ENCODE measurements at places on chromosomes 6 and 20.

DNA sequence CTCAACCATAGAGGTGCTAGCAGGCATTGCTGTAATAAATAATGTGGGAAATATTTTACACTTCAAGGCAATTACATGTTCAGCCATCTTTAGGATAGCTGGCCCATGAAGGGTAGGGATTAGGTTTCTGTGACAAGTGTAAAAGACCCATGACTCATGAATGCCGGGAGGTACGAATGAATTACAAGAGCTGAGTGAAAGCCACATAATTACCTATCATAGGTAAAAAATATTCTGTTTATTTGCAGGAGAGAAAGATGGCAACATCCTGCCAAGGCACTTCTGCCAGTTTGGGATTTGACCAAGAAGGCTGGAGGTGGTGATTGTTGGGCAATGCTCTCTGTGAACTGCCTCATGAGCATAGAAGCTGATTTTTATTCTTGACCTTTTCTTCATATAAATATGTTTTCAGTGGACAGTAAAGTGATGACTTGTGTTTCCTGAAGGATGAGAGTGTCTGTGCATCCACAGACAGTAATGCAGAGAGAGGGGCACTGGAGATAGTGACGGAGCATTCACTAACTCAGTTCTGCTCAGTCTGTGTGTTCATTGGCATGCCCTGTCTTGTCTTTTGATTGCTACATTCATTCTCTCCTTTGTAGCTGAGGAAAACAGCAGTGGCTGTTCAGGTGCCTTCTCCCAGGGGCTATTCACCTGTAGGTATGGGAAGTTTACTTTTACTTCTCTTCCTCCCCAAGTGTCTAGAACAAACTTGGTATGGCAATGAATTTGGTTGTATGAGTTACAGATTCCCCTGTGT, 481.1 kb downstream of the TFAP2B start:
- no peak for DNase-seq

DNA sequence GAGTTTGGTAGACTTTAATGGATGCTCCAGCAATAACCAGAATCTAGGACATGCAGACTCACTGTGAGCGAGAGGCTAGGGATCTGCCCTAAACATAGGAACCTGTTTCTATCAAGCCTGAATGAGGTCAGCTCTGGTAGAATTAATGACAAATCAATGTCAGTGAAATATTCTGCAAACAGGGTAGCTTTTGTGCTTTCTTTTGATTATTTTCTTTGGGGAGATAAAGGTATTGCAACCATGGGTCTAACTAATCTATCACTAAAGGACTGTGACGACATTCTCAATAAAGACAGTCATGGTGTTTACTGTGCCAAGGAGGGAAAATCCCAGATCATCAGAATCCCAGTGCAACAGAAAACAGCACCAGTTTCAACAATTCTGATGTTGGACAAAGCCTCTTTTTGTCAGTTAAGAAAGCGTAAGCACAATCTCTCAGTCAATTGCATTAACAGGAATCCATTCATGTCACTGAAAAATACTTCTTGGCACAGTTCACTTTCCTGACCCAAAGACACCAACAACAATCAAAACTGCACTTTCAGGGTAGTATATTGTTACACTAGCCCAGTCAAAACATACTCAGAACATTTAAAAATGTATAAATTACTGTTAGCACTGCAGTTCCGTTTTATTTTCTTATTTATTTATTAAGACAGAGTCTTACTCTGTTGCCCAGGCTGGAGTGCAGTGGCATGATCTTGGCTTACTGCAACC, 36.8 kb upstream of the SMIM29 start:
- no peak for DNase-seq

- DNase-seq = no peak
Measured at GRCh38 chr6:76438768-76439167, 366.3 kb upstream of the IMPG1 start.

GRCh38 chr20:63493563-63494020, 5.3 kb downstream of the EEF1A2 start:
- no peak for DNase-seq

DNA sequence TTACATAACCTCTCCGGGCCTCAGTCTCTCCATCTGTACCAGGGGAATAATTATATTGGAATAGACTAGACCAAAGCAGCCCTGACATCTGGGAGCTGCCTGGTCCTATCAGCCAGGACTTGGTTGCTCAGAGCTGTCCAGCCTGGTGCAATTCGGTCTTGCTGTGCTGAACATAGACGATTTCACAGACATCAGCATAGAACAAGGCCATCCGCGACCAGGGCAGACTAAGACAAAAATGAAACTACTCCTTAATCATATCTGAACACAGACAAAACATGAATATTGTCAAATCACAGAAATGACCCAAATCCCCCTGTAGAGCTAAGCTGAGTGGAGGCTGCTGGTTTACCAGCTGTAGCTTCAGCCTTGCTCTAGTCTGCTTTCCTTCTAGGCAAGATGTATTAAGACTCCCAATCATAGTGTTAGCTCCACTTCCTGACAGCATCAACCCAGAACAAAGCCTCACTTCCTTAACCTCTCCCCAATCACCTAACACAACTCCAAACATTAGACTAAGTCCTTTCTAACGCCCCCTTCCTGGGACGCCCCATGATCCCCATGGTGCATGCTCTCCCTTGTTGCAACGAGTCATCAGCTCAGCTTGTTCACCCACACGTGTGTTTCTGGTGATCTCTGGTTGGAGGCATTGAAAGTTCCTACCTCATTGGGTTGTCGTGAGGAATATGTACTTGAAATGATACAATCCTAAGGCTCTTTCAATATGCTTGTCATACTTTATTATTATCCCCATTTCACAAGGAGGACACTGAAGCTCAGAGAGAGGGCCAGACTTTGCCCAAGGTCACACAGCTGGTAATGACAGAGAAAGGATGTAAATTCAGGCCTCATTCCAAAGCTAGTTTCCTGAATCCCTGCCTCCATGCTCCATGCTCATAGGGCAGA, 3.5 kb upstream of the MAPK13 start:
- no peak for DNase-seq

GRCh38 chr20:45073221-45073620, 27.7 kb downstream of the KCNS1 start:
- no peak for DNase-seq

GRCh38 chr20:10217721-10218410, 764 bp upstream of the SNAP25 start:
- DNase-seq = peak; percentile 46

DNA sequence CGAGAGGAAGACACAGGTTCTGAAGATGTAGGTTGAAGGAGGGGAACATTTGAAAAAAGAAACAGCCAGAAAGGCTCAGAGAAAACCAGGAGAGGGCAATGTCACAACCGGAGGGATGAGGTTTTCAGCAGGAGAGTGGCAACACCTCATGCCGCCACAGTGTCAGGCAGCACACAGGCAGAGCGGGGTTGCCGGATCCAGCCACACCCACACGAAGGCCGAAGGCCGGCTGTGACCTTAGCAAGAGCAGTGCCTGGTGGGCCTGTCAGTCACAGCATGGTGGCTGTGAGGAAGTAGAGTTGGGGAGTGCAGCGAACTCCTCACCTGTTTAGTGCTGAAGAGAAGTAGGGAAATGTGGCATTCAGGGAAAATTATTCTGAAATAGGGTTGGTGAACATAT, 14.0 kb downstream of the HDDC2 start:
- no peak for DNase-seq

DNA sequence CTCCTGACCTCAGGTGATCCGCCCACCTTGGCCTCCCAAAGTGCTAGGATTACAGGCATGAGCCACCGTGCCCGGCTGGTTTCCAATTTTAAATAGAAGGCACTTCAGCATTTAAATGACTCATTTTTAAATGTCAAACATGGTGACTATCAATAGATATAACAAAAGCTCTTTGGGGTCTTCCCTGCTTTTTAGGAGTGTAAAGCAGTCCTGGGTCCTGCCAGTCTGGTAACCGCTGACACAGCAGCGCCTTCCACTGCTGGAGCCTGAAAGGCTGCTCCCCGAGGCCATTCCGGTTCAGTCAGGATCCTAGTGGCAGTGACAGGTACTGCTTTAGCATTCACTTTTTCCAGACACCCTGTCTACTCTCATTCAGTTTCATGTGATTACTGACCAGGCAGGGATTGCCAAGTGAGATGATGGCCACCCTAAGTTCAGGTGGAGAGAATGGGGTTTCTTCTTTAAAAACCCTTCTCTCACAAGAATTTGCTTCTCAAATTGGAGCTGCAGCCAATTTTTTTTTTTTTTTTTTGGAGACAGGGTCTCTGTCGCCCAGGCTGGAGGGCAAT, 5.1 kb downstream of the DIDO1 start:
- DNase-seq = no peak

DNA sequence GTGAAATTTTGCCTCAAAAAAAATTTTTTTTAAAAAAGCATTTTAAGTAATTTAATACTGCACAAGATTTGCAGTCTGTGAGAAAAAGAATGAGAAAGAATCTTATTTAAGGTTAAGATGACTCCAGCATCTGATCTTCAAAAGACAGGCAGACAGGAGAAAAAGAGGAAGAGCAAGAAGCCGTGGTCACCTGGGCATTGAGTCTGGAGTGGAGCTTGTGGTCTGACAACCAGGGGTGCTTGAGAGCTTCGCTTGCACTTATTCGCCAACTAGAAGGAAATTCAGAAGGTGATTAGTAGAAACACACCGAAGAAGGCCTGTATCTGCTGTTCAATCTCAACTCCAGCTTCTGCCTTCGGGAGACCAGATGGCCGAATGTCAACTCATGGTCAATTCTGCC, 75.9 kb downstream of the MYLK4 start:
- no peak for DNase-seq

GRCh38 chr20:45470937-45471336, 1.4 kb downstream of the WFDC2 start:
- no peak for DNase-seq

- no peak for DNase-seq
Measured at GRCh38 chr20:57896017-57896416, 186.2 kb upstream of the PMEPA1 start.

DNA sequence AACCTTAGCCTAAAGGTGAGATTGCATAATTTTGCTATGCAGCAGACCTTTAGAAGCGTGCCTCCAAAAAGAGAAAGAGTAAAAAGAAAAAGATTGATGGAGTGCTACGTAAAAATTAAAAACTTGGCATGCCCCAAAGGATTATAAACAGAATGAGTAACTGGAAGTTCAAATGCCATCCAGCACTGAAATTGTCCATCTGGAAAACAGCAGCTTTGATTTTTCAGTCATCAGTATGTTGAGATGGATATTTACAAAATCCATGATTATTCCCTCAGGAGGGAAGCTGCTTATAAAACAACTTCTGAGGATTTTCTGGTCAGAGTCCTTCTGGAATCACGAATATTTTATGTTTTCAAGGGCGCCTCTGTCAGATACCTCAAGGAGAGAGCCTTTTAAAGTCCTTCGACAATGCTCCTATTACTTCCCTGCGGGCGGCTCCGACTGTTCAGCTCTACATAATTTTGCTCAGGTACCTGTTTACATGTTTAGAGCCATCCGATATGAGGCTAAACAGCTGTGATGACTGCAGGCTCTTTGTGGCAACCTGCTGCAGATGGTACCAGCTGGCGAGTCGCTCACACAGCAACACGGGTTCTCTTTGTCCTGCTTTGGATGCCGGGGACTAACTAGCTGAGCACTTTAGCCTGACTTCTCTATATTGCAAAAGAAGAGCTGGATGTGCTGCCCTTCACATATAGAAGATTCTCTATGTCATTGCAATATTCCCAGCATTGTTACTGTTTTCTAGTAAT, 83.3 kb downstream of the RCAN2 start:
- DNase-seq = no peak

- peak; percentile 51 for DNase-seq
Measured at GRCh38 chr6:145147559-145147958, 587.8 kb downstream of the EPM2A start.

GRCh38 chr20:22719167-22719591, 134.8 kb upstream of the FOXA2 start:
- no peak for DNase-seq

DNA sequence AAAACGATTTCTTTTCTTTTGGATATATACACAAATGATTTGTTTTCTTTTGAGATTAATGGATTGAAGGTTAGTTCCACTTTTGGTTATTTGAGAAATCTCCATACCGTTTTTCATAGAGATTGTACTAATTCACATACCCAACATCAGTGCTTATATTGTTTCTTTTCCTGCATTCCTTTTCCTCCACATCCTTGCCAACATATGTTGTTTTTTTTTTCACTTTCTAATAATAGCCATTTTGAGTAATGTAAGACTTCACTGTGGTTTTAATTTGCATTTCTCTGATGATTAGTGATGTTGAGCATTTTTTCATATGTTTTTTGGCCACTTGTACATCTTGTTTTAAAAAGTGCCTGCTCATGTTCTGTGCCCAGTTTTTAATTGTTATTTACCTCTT, 846.4 kb upstream of the EYS start:
- DNase-seq = no peak

GRCh38 chr6:72746276-72746675, 124.4 kb downstream of the KCNQ5 start:
- no peak for DNase-seq

- DNase-seq = no peak
Measured at GRCh38 chr20:50658804-50659380, 32.5 kb downstream of the RIPOR3 start.

DNA sequence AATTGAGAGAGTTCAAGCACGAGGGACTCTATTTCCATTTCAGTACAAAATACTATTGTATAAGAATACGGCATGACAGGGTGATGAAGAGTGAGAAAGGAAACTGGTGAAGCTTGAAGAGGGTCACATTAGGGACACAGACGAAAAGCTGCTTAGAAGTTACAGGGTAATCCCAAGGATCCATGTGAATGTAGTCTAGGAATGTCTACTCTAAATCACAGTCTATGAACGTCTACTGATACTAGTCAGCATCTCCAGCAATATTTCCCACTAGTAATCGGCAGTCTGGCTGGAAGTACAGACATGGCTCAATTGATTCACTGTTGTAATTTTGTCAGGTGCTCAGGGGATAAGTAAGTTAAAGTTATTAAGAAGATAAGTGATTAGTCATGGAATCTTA, 156.4 kb downstream of the ASCC3 start:
- DNase-seq = no peak

- DNase-seq = no peak
Measured at GRCh38 chr6:15378866-15379265, 133.0 kb downstream of the JARID2 start.

DNA sequence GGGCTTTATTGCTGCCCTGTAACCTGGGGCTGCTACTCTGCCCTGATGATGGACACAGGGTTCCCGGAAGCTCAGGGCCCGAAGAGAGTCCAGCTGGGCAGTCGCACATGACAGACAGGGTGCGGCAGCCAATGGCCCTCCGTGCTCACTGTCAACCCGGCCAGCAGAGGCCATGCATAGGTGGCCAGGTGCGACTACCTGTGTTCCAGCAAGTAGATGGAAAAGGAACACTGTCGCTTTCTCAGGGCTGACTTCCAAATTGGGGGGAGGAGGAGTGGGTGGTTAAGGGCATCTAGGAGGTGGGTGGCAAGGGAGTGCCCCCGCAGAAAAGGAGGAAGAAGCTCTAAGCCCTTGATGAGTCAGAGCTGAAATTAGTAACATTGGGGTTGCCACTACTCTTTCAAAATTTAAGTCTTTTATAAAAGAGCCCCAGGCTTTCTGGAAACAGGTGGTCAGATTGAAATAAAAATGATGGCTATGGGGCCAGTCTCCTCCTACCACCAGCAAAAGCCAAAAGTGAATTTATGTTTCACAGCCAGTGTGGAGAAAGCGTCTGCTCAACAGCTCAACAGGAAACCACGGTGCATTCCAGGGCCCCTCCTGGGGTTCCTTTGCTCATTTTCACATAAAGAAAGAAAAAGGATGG, 2.3 kb upstream of the RAMACL start:
- DNase-seq = no peak

GRCh38 chr6:18126121-18126520, 3.6 kb upstream of the NHLRC1 start:
- no peak for DNase-seq
